ENCODE measurements at places on chromosomes 3 and 15.

- DNase-seq, result peak; percentile 22
These were observed 5.1 kb downstream of the PDCD10 start for GRCh38 chr3:167729591-167729990.

DNA sequence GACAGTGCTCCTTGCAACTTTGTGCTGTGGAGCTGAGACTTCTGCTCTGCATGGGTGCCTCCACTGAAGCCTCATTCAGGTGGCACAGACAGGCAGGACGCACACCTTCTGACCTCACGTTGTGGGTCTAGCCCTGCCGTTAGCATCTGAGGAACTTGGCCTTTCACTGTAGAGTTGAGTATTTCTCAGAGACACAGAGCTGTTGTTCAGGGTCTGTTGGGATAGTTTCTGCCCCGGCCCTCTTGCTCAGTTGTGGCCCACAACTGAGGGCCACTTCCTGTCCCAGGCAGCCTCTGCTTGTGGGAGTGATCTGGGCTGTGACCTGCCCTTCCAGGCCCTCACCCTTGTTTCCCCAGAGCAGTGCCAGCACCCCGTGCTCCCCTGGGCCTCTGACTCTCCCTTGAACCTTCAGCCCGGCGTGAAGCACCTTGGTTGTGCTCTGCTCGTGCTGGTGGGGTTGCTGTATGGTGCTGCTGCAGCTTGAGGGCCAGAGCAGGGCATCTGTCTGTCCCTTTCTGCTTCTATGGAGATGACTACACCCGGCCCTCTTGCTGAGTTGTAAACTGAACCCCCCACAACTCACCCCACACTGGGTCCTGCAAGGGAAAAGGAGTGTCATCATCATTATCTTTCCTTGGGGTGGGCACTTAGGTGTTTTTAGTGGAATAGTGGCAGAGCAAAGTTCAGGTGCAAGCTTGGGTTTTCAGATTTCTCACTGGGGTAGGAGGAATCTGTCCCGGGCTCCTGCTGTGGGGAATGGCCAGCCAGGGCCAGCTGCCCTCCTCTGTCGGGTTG is 11.7 kb downstream of the BAHD1 start:
- DNase-seq, result peak; percentile 72

- no peak for DNase-seq
These were observed 97.1 kb downstream of the MAP2K5 start for GRCh38 chr15:67639591-67639990.

DNA sequence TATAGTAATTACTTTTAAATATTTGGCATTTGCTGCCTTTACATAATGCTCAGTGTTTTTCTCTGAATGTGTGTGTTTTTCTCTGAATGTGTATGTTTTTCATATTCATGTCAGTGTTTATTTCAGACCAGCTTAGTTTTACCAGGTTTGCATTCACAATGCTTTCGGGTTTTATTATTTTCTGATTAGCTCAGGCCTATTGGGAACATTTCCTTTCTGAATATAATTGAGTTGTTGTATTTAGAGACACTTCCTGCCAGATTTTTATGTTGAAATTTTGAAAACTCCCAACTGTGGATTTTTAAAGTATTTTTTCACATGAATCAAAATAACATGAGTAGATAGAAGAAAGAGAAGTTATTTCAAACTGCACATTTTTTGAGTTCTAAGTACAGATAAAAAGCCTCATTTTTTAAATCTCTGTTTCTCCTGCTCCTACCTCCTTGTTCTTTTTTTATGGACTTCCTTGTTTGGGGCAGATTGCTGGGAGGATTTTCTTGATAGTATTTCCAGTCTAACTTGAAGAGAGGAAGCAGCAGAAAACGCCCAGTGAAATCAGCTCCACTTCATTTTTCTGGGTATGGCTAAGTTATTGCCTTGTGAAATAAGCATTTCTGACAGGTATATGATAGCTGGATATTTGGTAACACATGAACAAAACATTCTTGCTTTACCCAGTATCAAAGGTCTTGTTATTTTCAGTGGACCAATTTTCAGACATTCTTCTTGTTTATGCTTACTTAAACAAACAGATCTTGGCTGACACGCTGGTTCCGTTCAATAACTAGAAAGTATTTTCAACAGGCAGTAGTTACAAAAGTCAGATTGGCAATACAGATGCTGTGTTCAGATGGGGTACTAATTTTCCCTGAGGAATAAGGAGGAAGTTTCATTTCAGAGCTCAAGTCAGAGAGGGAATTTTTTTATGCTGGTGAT is 70.7 kb downstream of the RIOX2 start:
- DNase-seq, result peak; percentile 2

GRCh38 chr3:50600841-50601591 is 10.6 kb downstream of the CISH start:
- peak; percentile 97 for DNase-seq

DNA sequence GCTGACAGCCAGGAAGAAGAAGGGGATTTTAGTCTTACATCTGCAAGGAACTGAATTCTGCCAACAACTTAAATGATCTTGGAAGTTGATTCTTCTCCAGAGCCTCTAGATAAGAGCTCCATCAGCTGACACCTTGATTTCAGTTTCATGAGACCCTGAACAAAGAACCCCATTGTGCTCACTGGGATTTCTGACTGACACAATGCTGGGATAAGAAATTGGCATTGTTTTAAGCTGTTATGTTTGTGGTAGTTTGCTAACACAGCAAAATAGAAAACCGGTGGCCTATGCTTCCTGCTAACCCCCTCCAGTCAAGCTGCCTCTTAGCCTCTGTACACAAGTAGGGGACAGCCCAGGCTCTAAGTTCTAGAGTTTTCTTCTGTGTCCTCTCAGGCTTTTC is 36.2 kb downstream of the MASP1 start:
- no peak for DNase-seq

DNA sequence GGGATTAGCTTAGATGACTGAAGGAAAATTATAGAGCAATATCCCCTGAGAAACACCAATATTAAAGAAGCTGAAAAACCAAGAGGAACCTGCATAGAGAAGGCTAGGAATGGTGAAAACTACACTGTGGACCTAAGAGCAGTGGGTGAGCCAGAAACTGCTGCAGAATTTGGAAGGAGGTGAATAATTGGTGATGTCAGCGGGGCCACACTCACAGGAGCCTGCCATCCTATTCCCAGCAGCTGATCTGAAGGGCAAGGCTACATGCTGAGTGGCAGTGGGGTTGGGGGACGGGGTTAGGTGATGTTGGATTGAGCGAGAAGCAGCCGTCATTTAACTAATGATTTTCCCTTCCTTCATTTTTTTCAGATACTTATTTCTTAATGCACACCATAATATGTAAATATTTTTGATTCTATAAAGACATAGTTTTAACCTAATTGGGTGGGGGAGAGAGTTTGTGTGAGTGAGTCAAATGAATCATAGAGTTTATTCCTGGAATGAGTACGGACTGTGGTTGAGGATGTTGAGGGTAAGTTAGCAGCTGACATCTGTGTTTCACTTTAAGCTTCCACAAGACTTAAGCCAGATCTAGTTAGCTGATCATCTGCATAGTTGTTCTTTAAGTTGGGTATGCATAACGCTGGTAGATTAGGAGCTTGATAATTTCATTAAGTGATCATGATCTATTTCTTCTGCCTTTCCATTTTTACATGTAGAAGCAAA is 222.8 kb downstream of the PTPRG start:
- no peak for DNase-seq

DNA sequence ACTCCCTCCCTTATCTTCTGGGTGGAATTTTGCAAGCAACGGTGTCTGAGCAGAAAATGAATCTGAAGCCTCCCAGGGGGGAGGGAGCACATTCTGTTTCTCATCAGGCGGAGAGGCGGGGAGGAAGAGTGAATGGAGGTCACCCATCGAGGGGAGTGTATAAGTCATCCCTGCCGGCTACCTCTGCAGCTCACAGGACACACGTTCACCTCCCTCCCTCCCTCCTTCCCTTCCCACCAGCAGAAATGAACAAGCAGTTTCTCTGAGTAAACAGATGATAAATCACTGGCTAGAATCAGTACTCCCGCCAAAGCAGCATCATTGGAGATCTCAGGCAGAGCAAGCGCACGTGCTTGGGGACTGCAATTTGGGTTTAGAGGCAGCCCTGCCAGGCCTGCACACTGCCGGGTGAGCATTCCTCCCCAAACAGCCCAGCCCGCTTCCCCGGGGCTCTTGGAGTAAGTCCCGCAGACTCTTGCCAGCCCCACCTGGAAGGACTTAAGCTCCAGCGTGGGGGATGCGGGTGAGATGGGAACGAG is 38.3 kb downstream of the CPN2 start:
- no peak for DNase-seq

DNA sequence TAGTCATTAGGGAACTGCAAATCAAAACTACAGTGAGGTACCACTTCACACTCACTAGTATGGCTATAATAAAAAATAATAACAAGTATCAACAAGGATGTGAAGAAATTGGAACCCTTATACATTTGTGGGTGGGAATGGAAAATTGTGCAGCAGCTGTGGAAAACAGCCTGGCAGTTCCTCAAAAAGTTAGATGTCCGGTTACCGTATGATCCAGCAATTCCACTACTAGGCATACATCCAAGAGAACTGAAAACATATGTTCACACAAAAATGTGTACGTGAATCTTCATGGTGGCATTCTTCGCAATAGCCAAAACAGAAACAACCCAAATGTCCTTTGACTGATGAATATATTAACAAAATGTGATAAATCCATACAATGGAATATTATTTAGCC is 187.9 kb upstream of the LYSMD4 start:
- no peak for DNase-seq

GRCh38 chr3:56173601-56174000 is 294.7 kb downstream of the ERC2 start:
- DNase-seq, result no peak

DNA sequence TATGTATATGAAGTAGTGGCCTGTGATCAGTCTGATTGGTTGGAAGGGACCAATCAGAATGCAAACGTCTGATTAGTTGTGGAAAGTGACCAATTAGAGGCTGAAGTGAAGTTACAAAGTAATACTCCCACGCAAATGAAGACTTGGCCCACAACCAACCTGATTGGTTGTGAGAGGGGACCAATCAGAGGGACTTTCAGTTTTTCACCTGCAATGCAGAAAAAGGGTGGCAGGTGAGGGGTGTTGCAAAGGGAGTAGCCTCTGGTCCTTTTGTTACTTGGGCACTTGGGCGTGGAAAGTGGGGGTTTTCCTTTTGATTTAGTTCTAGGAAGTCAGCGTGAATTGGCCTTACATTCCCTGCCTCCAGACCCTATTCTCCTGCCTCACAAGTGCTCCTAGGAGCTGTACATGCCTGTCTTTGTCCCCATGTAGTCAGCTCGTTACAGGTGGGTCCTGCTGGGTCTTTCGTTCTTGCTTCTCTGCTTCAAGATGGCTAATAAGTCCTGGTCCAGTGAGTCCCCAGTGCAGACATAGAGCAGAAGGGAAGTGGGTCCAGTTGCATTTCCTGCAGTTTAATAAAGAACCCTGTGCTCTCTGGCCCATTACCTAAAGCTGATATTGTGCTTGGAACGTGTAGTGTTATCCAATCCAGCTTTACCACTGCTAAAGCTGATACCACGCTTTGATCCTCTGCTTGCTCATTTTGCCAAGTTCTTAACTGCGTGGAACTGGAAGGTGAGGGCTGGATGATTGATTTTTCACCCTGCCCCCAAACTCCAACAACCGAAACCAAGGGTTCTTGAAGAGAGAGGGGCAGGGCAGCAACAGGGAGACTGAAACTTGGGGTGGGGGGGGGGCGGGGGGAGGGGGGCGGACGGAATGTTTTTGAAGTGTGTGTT is 46.0 kb upstream of the CD47 start:
- DNase-seq, result no peak

- no peak for DNase-seq
These were observed 124.7 kb upstream of the FRMD4B start for GRCh38 chr3:69510481-69511030.

DNA sequence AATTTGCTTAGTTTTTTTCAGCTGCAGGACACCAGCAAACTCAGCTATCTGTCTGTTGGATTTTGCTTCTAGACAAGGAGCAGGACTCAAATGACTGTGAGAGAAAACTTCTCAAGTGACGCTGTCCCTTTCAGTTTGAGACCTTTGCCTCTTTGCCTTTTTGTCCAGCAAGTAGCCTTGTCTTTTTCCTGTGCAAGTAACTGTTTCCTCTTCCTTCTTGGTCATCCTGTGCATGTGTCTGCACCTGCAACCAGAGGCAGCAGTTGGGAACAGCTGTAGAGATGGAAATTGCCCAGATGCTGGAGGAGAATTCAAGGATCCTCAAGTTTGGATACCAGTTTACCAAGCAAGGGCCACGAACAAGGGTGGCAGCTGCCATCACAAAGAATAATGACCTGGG is 23.3 kb upstream of the TMOD3 start:
- no peak for DNase-seq

DNA sequence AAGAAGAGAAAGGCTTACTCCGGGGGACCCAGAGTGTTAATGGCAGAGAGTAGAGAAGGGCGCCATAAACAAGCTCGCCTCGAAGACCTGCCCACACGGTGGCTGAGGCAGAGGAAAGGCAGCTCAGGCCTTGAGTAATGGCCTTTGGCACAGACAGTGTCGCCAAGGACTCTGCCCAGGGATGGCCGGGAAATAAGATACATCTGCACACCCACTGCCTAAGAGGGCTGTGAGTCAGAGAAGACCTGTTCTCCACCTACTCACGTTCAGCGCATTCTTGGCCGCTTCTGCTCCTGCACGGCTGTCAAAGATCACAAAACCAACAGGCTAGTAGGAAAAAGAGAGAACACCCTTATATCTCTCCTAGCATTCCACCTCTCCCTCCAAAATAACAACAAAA is 26.2 kb downstream of the RBPMS2 start:
- DNase-seq, result no peak

- DNase-seq, result no peak
These were observed 290.3 kb upstream of the TLE3 start for GRCh38 chr15:70387993-70388392.
